ENCODE measurements at places on chromosomes 6 and 20.

GRCh38 chr6:55212156-55212555, 37.8 kb downstream of the HCRTR2 start:
- no peak for DNase-seq

GRCh38 chr6:144123421-144123820, 26.9 kb upstream of the STX11 start:
- DNase-seq: no peak

DNA sequence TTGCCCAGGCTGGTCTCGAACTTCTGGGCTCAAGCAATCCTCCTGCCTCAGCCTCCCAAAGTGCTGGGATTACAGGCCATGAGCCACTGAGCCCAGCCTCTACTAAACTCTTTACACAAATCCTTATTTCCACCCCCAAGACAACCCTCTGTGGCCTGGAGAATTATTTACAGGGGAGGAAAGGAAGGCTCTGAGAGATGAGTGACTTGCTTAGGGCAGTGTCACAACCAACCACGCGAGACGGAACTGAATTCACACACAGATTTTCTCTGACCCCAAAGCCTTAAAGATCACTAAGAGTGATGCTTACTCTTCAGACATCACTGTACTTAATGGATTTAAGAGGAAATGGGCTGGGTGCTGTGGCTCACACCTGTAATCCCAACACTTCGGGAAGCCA, 86.2 kb downstream of the RIPOR3 start:
- no peak for DNase-seq

GRCh38 chr6:161139766-161140553, 133.9 kb downstream of the AGPAT4 start:
- DNase-seq: no peak

GRCh38 chr6:12800120-12800519, 83.6 kb downstream of the PHACTR1 start:
- DNase-seq: no peak

GRCh38 chr6:168045706-168046620, 33.0 kb downstream of the FRMD1 start:
- DNase-seq: no peak

GRCh38 chr20:48056218-48056617, 270.9 kb upstream of the SULF2 start:
- DNase-seq: no peak

DNA sequence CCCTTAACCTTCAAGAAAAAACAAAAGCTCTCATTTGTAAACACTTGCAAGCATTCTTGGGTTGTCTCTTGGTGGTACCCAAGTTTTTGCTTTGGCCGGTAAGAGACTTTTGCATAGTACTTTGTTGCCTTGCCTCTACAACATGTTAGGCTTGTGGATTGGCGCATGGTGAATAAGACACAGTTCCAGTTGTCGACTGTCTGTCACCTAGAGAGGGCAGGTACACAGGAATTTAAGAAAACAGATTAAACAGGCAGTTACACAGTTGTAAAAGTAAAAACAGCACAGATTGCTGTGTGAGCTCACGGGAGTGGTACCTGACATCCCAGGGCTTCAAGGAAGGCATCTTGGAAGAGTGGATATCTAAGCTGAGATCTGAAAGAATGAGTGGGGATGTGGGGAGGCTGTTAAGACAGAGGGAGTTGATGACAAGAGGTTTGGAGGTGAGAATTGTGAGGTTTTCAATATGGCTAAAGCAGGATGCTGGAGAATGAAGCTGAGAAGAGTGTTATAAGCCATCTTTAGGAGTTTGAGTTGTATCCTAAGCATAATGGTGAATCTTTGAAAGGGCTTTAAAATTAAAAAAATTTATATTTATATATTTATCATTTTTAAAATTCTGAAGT, 19.2 kb downstream of the UTRN start:
- no peak for DNase-seq

DNA sequence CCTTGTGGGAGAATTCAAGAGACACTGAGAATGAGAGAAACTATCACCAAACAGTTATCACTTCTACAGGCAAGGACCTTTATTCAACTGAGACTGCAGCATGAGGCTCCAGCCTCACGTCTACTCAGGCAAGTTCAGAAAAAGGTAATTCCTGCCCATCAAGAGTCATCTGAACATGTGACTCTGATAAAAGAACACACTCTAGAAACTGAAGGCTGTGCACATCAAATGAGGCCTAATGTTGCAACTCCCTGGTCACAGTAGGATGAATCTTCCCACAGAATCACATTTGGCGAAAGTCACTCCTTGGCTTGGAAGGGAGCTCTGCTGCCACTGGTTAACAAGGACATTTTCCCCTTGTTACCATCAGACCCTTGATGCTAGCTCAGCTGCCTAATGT, 71.2 kb upstream of the EMILIN3 start:
- DNase-seq: no peak

DNA sequence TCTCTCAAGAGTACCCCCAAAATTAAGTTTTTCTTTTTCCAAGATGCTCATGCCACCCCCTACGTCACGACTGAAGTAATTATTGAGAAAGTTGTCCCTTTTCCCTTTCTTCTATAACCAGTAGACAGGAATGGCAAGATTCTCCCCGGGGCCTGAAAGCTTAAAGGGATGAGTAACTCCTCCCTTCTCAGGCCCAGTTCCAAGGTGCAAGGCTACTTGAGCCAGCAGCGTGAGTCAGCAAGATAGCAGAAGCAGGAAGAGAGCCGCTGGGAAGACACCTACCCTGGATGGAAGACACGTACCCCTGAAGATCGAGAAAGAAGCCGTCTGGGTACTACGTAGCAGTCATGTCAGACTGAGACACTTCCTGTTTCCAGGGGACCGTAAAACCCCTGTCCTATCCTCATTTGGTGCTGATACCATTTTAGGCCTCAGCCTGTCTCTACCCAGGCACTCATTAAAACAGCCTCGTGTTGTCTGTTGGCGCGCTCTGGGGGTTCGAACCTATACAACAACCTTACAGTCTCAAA, 241.0 kb downstream of the ADGRG6 start:
- DNase-seq: no peak

GRCh38 chr6:131036601-131037000, 26.4 kb downstream of the EPB41L2 start:
- DNase-seq: no peak

DNA sequence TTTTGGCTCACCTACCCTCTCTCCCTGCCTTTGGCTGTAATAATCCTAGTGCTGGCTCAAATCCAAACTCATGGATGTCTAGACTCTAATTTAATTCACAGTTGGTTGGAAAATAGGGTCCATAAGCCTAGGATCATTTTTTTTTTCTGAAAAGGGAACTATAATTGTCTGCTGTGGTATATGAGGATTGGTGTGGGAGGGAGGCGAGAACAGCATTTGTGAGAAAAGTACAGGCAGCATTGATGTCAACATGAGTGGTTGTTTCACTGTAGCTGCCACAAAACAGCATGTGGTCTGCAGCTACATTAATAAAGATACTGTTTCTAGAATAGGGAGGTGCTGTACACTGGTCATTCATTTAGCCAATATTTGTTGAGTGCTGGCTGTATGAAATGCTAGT, 18.6 kb upstream of the POLR1H start:
- no peak for DNase-seq

DNA sequence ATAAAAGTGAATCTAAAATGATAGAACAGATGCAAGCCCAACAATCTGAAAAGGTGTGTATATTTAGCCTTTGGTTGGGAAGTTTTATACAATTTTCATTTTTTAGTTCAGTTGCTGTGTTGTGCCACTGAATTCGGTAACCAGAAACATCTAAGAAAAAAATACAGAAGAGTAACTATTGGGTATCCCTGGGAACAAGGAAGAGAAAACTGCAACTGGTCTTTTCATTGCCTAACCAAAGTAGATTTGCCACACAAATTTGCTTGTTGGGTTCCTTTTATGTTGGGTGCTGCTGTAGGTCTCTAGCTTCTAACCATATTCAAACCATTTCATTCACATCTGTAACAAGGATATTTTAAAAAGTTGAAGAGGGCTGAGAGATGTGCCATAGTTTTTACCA, 2.8 kb upstream of the TMEM30A start:
- no peak for DNase-seq

DNA sequence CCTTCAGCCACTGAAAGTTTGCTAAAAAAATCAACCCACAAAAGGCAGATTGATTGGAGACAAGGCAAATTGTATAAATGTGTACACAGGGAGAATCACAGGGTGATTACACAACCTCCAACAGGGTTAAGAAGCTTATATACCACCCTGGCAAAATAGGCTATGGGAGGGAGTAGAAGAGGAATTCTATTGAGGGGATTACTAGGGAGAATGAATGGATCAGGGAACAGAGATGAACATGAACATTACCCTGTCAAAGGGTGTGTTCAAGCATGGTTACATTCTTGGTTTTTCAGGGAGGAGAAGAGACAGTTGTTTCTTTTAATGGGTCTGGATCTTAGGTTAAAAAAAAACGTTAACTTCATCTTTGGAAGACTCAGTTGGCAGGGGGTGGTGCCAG, 5.1 kb upstream of the MRS2 start:
- no peak for DNase-seq

DNA sequence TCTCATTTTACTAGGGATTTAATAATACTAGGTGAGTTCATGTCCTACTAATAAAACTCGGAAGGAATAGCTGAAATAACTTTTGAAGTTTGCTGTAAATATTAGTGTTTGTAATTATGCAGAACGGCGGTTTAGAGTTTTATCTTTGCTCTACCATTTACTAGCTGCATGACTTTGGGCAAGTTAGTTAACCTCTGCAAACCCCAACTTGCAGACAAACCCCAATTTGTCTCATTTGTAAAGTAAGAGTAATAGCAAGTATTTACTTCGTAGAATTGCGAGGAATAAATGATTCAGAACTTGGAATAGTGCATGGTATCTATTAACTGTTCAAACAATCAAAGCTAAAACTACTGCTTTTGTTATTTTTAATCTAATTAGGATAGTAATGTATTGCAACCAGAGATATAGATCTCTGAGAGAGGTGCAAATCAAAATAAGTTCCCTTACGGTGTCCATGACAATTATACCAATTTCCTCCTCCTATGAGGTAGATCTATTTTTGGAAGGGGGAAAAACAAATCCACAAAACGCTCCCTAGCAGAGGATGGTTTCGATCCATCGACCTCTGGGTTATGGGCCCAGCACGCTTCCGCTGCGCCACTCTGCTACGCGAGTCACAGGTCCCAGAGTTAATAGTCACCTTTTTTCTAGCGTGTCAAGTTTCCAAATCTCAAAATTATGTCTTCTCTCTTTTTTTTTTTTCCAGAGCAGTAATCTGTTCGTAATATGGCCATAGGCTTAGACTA, 35.1 kb upstream of the BTN3A2 start:
- peak; percentile 56 for DNase-seq

DNA sequence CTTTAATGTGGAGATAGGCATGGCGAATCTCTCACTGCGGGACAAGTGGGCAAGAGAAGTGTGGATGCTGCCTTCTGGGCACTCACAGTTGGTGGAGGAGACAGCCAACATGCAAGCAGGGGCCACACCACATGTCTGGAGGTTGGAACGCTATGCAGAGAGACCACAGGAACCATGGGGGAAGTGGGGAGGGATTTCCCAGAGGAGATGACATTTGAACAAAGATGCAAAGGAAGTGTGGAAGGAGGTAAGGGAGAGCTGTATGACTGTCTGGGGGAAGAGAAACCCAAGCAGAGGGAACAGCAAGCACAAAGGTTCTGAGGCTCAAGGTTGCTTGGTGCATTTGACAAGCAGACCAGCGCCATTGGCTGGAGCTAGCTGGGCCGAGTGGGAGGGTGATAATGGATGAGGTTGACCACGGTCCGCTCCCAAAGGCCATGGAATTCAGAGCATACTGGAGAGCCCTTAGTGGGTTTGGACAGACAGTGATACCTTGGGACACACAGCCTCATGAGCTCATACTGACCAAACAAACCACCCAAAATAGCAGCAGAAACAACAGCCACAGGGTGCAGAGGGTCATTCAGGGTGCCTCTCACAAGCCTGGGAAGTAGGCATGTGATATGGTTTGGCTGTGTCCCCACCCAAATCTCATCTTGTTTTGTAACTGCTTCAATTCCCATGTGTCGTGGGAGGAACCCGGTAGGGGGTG, 7.6 kb upstream of the FAM110A start:
- DNase-seq: no peak

- DNase-seq: no peak
Observed at GRCh38 chr20:24658920-24659660, 189.7 kb downstream of the SYNDIG1 start.

DNA sequence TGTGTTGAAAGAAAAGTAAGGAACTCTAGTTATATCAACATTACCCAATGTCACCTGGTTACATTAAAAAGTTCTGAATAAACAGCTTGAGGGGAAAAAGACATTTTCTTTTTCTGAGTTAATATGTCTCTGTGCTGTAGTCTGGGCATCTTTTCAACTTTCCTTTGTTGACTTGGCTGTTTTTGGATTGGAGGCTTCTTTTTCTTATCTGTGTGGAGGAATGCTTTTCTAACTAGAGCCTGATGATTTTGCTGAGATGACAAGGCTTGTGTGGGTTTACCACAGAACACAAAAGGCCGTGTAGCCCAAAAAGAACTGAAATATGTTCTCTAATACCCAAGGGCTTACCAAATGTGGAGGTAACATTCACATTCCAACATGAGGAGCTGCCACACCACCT, 161.8 kb downstream of the KCNQ5 start:
- no peak for DNase-seq

DNA sequence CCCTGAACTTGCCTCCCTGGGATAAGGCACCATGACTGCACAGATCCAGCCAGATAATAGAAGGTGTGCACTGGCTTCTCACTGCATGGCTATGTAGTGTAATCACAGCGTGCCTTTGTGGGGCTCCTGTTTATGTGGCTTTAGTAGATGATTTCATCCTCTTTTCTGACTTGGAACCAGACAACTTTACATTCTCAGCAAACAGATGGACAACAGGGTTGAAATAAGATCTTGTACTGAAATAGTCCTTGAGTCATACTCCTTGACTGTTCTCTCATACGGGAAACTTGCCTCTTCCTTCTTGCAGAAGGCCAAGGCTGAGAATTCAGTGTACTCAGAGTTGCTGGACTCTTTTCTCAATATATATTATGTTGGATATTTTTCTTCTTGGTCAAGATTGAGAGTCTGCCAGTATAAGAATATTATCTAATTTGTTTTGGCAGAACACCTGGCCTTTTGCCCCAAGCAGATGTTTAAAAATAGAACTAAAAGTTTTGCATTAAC, 25.0 kb upstream of the RNF144B start:
- DNase-seq: no peak

GRCh38 chr6:116393430-116393829, 22.7 kb downstream of the DSE start:
- peak; percentile 68 for DNase-seq

GRCh38 chr6:112026933-112027332, 27.0 kb upstream of the CCN6 start:
- no peak for DNase-seq

- no peak for DNase-seq
Observed at GRCh38 chr6:69422475-69422874, 374.3 kb downstream of the LMBRD1 start.

DNA sequence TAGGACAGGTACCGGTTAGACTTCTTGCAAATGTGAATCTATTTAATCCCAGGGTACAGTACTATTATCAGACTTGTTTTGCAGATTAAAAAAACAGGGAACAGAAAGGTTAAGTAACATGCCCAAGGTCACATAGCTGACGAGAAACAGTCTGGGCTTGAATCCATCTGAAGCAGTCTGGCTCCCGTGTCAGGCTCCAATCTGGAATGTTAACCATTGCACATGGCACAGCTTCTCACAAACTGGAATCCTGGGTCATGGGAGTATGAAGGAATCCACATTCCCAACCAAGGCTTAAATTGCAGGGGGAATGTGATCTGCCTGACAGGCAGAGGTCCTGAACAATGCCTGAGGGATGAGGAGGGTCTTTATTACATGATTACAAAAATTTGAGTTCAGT, 187.5 kb upstream of the SPTLC3 start:
- no peak for DNase-seq

GRCh38 chr6:4351520-4352321, 216.3 kb upstream of the ECI2 start:
- DNase-seq: no peak

All from CD14-positive monocyte (primary cell).